ENCODE measurements at places on chromosomes 4 and X.

- no peak for DNase-seq
These were observed 34.1 kb upstream of the ASMTL start for GRCh38 chrX:1486749-1487361.

- no peak for DNase-seq
These were observed 65.4 kb downstream of the CCKAR start for GRCh38 chr4:26424838-26425237.

DNA sequence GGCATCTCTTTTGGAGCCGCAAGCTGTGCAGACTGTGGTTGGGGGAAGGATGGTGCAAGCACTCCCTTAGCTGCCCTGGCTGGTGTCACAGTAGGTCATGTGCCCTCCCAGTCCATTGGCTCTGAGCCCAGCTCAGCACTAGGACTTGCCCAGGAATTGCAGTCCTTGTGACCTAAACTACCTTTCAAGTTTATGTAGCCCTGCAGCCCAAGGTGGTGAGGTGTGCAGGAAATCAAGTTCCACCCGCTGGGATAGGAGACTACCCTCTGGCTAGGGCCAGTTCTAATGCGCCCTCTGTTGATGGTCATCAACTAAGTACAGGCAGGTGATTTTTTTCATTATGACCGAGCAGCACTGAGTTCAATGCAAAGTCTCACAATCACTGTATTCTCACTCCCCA, 335.2 kb downstream of the UBE2NL start:
- no peak for DNase-seq

DNA sequence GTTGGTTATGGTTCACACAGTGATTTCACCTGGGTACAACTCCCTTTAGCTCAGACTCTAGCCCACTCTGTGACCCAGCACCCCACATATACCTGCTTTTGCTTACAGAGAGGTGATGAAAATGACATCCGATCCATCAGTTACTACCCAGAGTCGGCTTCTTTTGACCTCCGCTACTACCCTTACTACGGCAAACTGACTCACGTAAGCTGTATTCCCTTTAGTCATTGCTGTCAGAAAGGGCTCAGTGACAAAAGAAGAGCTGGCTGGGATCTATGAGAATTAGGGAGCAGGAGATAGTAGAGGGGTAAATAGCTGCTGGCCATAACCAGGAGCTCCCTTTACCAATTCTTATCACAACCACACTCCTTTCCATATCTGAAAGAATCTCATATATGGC, 16.7 kb downstream of the ATP1B4 start:
- no peak for DNase-seq

DNA sequence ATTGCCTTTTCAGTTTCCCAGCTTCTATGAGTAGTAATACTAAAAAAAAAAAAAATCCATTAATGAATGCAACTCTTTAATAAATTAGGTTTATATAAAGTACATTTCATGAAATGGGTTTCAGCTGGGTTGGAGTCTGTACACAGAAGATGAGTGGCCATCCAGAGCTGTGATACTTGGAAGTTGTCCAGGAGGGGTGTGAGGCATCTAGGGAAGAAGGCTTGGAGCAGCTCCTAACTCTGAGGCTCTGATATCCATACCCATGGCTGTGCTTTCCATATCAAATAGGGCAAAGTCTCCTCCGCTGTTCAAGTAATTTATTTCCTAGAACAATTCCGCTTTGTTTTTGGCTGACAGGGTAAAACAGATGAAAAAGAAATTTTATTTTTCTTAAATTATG, 423.3 kb upstream of the TENM3 start:
- no peak for DNase-seq

DNA sequence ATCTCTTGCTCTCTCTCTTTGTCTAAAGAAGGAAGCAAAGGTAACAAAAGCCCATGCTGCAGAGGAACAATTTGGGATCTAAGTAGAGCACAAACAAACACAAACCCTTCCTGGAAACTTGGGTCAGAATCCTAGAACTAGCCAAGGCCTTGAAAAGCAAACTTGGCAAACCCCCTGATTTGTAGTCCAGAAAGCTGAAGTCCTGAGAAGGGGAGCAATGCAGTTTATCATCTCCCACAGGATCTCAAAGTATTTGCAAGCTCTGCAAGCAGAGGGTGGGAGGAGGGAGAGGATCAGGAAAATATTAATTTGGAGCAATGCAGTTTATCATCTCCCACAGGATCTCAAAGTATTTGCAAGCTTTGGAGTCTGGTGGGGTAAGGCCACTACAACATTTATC, 379.5 kb upstream of the FGF13 start:
- no peak for DNase-seq

DNA sequence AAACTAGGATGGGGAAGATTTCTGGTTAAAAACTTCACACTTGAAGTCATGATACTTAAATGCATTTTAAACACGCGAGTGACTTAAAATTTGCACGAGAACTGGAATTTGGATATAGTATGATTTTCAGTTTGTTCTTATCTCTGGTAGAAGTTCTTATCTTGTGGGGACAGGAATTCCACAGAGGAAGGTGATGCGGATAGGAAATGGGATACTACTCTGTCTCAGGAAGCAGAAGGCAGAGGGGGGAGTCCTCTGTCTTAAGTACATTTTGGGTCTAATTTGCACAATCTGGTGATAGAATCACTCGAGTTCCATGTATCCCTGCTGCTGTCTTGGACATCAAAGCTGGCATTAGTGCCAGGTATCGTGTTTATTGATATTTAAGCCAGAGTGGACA, 53.3 kb downstream of the TLL1 start:
- no peak for DNase-seq

GRCh38 chr4:63393544-63393943, 1015.7 kb downstream of the TECRL start:
- DNase-seq: no peak

DNA sequence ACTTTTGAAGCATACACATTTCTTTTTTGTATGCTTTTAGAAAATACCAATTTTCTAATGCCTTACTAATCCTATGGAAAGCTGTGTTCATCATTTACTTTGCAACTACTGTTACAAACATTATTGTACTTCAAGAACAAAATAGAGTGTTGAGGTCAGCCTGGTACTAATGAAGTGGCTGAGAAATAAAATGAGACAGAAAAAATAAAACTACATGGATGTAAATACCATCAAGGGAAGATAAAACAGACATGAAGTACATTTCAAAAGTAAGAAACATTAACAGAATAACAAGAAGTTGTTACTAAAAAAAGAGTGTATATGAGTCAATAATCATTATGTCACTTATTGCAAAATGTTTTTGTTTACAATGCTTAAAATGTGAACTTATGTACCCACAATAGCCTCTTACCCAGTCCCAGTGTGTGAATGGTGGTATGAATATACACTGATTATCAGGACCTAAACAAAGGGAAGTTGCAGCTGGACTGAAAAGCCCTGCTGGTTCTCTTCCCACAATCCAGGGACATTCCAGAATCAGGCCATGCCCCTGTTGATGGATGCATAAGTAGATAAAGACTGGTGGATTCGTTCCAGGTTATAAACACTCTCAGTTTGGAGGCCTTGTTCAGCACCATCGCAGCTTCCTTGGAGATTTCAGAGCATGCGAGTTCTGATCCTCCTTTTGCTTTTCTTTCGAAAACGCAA, 2.4 kb upstream of the CSN3 start:
- DNase-seq: no peak

GRCh38 chr4:17385403-17385802, 126.5 kb downstream of the QDPR start:
- DNase-seq: no peak

DNA sequence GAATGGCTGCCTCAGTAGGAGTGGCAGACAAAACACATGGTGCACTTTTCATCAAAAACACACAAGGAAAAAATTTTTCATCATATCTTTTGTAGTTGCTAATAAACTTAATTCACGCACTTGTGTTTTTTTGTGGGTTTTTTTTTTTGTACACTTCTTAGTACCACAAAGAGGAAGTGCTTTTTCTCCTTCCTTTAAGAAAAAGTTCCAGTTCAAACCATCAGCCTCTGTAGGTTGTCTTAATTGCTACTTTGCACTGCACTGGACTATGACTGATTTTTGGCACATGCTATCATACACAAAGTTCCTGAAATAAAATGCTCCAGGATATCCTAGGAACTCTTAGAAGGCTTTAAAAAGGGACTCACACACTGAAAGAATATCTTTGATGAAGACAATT, at the start of gene PHEX:
PHEX (plus strand) TSS at position 242 of the 400 bp plus-strand sequence. CDS start 681 bp downstream, outside the sequence.
- no peak for DNase-seq

DNA sequence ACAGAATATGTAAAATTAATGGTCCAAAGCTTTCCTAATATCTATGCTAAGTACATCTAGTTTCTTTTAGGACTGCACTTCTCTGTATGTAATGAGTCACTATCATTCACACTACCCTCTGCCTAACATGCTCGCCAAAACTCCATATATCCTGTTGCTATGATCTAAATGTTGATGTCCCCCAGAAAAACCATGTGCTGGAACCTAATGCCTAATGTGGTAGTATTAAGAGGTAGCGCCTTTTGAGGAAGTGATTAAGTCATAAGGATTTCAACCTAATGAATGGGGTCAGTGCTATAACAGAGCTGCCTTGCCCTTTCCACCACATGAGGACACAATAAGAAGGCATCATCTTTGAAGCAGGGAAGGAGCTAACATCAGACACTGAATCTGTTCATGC, 34.9 kb upstream of the NFKB1 start:
- DNase-seq: no peak

DNA sequence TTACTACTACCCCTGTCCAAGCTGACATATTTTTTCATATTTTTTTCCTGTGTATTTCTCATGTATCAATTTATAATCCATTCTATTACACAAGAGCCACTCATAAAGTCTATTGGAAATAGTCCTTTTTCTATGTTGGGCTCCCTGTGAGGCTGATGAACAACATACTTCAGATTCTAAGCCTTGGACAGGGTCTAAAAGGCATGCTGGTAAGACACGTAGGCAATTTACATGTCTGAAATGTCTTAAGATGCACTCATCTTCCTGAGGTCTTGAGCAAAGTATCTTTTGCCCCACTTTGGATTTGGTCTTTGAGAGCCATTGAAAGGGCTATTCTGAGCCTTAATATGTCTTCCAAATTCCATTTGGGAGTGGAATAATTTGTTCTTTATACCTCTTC, 31.8 kb downstream of the OCIAD1 start:
- no peak for DNase-seq

DNA sequence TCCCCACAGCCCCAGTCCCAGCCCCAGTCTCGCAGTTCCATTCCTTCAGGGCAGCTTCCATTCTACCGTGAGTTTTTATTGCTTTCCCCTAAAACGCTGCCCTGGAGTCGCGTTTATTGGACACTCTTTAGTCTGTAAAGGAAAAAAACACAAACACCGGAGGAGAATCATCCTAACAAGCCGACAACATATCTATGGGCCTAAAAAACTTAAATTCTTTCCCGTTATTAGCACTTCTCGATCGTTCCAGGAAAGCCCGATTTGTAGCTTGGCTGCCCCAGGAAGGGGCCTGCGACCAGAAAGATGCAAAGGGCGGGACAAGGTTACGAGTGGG, 178.5 kb downstream of the CBR4 start:
- peak; percentile 5 for DNase-seq

- no peak for DNase-seq
These were observed 112.6 kb downstream of the ANK2 start for GRCh38 chr4:113162089-113162488.

GRCh38 chr4:76740866-76741662, 156.9 kb downstream of the SOWAHB start:
- no peak for DNase-seq

DNA sequence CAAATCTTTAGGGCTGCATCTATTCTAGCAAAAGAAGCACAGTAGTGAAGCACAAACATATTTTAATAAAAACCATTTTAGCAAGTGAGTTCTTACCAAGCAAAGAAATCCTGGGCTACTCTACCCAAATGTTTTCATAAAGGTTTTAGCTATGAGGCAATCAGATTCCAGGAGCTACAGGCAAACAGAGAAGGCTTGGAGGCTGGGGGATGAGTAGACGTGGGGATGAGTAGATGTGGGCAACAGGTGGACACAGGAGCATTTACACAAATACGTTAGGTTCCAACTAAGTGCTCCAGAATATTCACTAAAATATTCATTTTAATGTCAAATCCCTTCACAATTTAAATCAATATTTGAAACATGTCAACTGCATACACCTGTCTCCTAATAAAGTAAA, 34.5 kb downstream of the ATP11C start:
- DNase-seq: no peak

GRCh38 chr4:1509366-1509765, 103.1 kb upstream of the NKX1-1 start:
- no peak for DNase-seq

DNA sequence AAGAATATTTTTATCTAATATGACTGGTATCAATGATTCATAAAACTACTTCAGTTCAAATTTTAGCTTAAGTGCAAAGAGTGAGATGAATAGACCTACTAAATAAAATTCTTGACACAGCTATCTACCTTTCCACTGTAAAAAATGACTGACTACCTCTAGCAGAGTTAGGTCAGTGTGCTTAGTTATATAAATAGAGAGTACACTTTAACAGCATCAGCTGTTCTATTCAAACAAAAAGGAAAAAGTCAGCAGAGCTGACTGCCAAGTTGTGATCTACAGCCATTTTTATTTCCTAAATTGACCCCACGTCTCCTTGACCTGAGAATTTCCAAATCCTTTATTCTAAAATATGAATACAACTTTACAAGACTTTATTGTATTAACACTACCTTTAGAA, 262.4 kb downstream of the CAMK2D start:
- DNase-seq: no peak

- peak; percentile 34 for DNase-seq
These were observed 8.3 kb upstream of the ASB5 start for GRCh38 chr4:176277162-176277904.

GRCh38 chr4:56976283-56976836, 1.0 kb downstream of the NOA1 start:
- DNase-seq: no peak

DNA sequence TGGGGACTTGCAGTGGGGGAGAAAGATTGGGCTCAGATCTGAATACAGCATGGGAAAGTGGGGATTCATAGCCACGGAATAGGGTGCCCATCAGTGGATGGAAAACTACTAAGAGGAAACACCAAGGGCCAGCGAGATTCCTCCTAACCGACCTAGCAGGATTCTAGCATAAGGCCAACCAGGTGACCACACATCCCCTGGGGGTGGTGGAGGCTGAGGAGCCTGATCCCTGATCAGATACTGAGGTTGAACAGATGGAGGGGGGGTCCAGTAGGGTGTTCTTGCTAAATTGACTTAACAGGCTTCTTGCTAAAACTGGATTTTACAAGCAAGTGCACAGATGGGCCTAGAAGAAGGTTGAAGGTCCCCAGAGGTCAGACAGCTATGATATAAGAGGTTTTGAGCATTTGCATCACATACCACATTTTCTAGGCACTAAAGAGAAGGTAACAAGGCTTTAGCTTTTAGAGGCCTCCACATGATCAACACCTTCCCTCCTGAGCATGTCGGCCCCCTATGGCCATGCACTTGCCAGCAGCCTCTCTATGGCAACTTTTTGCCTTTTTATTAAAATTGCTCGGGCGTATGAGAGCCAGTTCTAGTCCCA, 69.1 kb upstream of the PUDP start:
- DNase-seq: no peak

Data from germinal center (tissue), 1 donor.